Activated naive CD4-positive, alpha-beta T cell treated with anti-CD3 and anti-CD28 coated beads, Interleukin-2, amount 10 ng/mL, durations not matched to agents 5 hours and 36 hours (primary cell): ENCODE measurements at places on chromosomes 12 and 14. TPM values are rescaled to one million over a fixed set of nuclear protein-coding genes. Genes with fewer than 3 reads are reported as not detected.

CDKL1 gene
- 10.5 TPM for total RNA-seq

ACSM4 gene
- total RNA-seq: not detected

KERA gene
- total RNA-seq: not detected

TSHR gene
- 5.0 TPM for total RNA-seq

DDX55 gene
- total RNA-seq: 32.1 TPM

PPM1H gene
- not detected for total RNA-seq

PFKM gene
- total RNA-seq: 19.8 TPM

NANOG gene
- not detected for total RNA-seq

PLEKHG3 gene
- 36.1 TPM for total RNA-seq

NPAS3 gene
- total RNA-seq: not detected

ADSS1 gene
- total RNA-seq: 0.51 TPM

PZP gene
- total RNA-seq: not detected

DTD2 gene
- total RNA-seq: 14.9 TPM

SLC10A1 gene
- total RNA-seq: not detected

CRACR2A gene
- total RNA-seq: 33.9 TPM

ANO2 gene
- total RNA-seq: not detected

PLEKHD1 gene
- 0.05 TPM for total RNA-seq

PYM1 gene
- 55.4 TPM for total RNA-seq

PGAM5 gene
- 38.8 TPM for total RNA-seq

HSPA2 gene
- 1.9 TPM for total RNA-seq

IL22 gene
- not detected for total RNA-seq

FAM181A gene
- not detected for total RNA-seq

SIX4 gene
- not detected for total RNA-seq

TMEM229B gene
- total RNA-seq: 12.2 TPM
